Activated naive CD4-positive, alpha-beta T cell treated with anti-CD3 and anti-CD28 coated beads, Interleukin-2, amount 50 U/mL, for 72 hours (primary cell): ENCODE measurements at places on chromosomes 16 and 17. TPM values are rescaled to one million over a fixed set of nuclear protein-coding genes. Genes with fewer than 3 reads are reported as not detected.

DNA sequence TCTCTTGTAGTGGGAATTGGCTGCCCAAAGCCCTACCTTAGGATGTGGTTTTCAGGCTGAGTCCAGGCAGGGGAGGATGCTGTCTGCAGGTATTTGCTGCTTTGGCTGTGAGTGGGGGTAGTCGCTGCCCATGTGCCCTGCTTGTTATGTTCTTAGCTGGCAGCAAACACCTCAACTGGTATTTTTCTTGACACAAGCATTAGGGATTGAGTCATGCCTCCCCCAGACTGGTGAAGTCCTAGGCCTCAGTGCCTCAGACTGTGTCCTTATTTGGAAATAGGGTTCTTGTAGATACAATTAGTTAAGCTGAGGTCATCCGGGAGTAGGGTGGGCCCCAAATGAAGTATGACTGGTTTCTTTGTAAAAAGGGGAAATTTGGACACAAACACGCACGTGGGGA lies 808.3 kb upstream of the EEF2KMT start:
- no peak for DNase-seq

- no peak for DNase-seq
These were observed 1.3 kb downstream of the HGS start for GRCh38 chr17:81685108-81685507.

DNA sequence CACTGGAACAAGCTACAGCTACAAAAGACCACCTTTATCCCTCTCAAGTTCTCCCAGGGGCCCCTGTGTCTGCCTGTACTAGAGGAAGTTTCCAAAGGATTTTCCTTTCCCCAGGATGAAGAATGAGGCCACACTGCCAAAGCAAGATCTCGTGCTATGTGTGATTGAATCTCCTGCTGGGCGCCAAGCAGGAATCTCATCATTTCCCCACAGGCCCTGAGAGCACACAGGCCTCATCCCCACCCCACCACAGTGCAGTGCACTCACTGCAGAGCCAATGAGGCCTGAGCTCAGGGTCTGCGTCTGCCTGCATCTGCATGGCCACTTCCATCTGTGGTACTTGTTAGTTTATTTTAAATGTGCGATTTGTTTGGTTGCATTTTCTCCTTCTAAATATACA lies 387.4 kb upstream of the ASIC2 start:
- no peak for DNase-seq

DNA sequence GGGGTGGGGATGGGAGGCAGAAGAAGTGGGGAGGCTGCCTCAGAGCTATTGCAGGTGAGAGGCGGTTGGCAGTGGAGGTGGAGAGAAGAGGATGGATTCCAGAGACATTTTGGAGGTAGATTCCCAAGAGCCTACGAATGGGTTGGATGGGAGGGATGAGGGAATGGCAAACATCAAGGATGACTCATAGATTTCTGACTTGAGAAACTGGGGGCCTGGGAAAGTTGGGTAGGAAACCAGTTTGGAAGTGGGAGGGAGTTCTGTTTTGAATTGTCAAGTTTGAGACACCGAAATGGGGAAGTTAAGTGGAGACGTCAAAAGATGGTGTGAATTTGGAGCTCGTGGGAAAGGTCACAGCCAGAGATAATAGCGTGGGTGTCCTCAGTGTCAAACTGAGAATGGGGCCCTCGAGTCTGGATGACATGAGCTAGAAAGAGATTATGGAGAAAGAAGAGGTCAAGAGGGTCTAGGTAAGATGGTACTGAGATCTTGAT lies 6.2 kb upstream of the CYLD start:
- no peak for DNase-seq

DNA sequence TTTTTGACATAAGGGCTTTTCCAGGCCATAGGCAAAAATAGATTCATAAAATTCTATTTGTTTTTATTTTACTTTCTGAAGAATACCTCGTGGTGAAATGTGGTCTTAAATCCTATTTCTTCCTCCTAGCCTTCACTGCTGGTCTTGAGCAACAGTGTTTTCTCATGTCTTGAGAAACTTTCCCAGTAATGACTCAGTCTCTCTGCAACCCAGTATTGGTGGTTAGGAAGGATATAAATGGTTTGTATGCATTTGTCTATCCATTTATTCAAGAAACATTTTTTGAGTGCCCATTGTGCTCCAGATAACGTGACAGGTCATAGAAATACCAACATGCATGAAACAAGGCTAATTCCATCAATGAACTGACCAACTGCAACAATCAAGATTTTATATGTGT lies 213.9 kb downstream of the TMEM114 start:
- no peak for DNase-seq

Gene C16orf86
- 2.0 TPM for total RNA-seq

Gene RAD51D
- 30.4 TPM for total RNA-seq

Gene MPP2
- total RNA-seq: 4.6 TPM

Gene DNAH9
- not detected for total RNA-seq
